ENCODE measurements at places on chromosomes 7 and 10.

- DNase-seq = no peak
Observed at GRCh38 chr10:74748468-74749031, 77.8 kb upstream of the KAT6B start.

- DNase-seq = no peak
Observed at GRCh38 chr10:74643596-74643975, 182.8 kb upstream of the KAT6B start.

- DNase-seq = no peak
Observed at GRCh38 chr7:41134300-41135255, 568.3 kb downstream of the INHBA start.

GRCh38 chr10:13891128-13892000 is 304.6 kb downstream of the PRPF18 start:
- peak; percentile 76 for DNase-seq

- DNase-seq = peak; percentile 78
Observed at GRCh38 chr10:119933179-119933578, 40.6 kb downstream of the SEC23IP start.

DNA sequence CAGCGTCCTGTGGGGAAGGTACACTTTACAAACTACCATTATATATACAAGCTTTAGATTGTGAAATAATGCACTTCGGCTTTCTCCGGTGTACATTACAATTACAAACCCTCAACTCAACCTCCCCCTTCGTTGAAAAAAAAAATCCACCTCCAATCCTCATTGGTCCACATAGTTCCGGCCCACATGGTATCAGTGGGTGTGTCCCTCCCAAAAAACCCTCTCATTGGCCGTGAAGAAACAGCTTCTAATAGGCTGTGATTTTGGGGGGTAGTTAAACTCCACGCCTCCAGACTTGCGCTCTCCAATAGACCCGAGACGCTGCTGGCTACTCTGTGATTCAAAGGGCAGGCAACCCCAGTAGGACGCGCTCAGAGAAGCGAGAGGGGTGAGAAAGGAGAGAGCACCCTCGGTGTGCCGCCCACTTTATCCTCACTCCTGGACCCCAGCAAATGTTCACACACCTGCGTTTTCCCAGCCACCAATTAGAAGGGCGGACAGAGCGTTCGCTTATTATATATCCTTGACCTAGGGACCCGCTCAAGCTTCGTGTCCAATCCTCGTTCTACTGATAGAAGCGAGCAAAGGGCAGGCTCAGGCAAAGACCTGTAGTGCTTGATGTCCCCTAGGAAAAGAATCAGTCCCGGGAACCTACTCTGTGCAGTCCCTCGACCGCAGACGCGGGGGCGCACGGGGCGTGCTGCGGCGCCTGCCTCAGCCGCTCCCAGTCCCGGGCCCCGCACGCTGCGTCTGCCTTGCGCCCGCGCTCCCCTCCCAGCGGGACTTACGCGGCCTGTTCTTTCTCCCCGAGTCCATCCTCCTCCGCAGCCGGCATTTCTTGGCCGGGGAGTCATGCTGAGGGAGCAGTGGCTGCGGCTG is 991 bp downstream of the PANK1 start:
- DNase-seq = peak; percentile 97

GRCh38 chr7:19209166-19209696 is 64.0 kb upstream of the FERD3L start:
- no peak for DNase-seq

DNA sequence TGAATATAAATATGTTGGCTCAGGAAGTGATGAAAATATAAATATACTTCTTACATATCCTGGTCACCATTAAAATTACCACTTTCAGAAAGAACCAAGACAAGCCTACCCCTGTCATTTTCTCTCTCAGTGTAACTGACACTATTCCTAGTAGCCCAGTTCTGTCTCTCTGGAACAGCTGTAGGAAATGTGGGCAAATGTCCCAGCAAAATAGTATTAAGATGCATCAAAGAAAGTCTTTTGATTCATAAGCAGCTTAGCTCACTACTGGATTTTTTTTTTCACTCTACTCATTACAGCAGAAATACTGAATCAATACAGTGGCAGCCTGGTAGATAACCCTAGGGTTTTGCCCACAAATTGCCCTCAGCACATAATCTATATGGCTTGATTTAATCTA is 290.9 kb downstream of the DNAJB9 start:
- no peak for DNase-seq

DNA sequence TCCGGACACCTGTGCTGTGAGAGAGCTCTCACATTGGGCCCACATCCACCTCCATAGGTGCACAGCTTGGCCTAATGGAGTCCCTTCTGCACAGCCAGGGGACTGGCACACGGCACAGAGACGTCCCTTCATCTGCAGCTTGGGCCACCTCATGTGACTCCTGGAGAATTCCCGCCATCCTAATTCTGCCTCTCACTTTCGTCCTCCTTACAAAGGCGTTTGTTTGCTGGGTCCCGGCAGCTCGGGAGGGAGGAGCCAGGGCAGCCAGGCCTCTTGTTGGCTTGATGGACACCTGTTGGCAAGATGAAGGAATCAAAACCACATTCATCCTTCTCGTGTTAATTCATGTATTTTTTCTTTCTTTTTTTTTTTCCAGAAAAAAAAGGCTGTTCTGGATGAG is 30.7 kb upstream of the TTYH3 start:
- DNase-seq = no peak

GRCh38 chr10:116716381-116716780 is 26.0 kb downstream of the HSPA12A start:
- DNase-seq = no peak

DNA sequence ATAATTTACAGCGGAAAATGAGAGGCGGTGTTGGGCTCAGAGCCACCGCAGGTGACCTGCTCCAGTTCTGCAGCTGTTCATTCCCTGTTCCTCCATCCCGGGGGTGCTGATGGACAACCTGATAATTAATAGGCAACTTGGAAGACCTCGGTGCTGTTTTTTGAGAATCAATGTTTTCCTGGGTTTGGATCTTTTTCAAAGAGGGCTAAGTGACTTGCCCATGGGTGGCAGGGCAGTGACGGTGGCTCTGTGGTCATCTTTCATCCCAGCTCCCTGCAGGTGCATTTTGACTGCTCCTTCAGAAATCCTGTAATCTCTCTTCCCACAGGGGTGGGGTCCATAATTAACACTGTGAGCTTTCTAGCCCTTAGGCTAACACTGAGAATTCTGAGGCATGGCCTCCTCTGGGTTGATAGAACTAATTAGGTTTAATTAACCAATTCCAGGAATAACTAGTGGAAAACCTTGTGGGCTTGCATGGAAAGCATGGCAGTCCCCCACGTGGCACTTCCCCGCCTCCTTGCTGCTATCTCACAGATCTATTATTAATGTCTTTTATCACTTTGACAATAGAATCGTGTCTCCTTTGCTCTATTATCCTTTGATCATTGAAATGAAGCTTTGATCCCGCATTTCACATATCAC is 217.9 kb downstream of the GLRX3 start:
- DNase-seq = peak; percentile 21

DNA sequence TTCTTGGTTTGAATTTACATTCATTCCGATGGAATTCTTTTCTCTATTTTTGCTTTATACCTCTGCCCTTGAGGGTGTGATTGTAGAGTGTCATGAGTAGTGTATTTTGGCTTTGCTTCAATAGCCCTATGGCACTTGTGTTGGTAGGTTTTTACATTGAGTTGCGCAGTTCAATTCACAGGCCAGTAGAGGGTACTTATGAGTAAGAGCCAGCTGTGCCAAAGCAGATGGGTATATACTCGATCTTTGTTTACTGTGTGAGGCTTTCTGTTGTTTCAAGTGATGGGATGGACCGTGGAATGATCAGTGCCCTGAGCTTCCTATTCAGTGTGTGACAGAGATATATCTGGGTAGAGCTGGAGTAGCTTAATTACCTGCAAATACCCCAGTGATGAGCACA is 4.3 kb upstream of the AKR1C3 start:
- DNase-seq = no peak

DNA sequence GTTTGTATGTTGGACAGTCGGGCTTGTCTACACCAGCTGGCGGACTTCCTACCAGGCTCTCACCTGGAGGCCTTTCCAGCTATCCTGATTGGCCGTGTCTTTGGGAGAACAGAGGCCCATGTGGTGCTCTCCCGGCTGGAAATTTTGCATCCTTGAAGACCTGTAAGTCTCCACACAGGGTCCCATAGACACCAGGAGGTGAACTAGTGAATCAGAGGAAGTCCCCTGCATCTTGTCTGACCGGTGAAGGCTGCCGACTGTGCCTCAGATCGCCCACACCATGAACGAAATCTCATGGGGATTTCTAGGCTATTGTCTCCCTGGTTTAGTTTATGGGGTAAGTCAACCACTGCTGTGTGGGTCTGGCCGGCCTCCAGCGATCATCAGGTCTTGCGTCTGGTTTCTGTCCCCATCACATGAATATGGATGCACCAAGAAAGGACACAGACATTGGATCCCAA is 108.4 kb upstream of the LYZL2 start:
- DNase-seq = no peak

- DNase-seq = no peak
Observed at GRCh38 chr10:48970046-48970445, 30.4 kb upstream of the LRRC18 start.

GRCh38 chr10:30752481-30752881 is 122.9 kb upstream of the LYZL2 start:
- peak; percentile 86 for DNase-seq

GRCh38 chr10:110138197-110138812 is 69.1 kb upstream of the MXI1 start:
- peak; percentile 87 for DNase-seq

GRCh38 chr7:151891182-151891581 is 14.3 kb upstream of the PRKAG2 start:
- DNase-seq = no peak

DNA sequence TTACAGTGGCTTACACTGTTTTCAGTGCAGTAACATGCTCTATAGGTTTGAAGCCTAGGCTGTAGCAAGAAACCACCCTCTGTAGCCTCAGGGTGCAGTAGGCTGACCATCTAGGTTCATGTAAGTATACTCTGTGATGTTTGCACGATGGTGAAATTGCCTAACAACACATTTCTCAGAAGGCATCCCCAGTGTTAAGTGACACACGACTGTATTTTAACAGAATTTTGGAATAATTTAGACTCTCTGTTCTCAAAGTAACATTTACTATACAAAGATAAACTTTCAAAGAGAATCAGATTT is 44.6 kb upstream of the BHLHA15 start:
- DNase-seq = no peak

DNA sequence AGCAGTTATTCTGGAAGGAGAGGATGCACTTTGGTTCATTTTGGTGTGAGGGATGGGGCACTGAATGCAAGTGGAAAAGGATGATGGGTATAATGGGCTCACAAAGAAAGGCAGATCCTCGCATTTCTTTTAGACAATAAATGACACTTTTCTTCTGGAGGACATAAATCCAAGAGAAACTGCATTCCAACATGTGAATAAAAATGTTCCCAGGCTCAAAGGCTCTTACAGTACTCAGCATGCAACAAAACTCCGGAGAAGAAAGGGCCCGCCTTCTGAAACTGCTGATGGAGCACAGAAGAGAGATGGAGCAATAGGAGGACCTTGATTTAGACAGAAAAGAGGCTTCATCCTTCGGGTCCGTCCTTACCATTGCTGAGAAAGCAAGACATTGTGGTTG is 538.2 kb upstream of the DPP6 start:
- no peak for DNase-seq

DNA sequence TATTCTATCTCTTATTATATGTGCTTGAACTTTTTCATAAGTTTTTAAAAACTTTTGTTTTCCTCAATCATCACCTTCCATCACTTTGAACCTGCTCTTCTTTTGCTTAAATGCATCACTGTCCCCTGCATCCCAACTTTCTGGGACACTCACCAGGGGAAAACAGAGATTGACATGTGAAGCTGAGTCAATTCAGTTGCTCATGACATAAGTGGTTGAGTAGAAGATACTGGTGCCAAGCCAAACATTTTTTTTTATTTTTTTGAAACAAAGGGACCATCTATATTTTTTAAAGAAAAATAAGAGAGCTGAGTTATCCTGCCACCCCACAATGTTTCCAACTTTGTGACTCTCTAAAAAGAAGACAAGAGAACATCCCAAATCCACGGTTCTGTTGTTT is 61.8 kb upstream of the AHR start:
- DNase-seq = no peak

DNA sequence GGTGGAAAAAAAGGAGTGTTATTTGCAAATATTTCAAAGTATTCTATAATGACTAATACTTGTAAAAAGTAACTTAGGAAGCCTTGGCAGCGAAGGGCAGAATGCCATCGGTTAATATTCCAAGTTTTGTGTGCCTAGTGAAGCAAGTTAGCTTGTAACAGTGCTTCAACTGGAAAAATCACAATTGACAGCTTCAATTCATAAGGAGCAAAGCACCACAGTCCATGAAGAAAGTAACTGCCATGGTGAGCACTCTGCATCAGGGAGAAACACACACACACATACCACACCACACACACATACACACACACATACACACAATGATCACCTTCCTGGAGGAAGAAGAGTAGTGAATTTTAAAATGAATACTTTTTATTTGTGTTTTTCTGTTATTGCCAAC is 298.3 kb downstream of the CNTNAP2 start:
- peak; percentile 57 for DNase-seq

DNA sequence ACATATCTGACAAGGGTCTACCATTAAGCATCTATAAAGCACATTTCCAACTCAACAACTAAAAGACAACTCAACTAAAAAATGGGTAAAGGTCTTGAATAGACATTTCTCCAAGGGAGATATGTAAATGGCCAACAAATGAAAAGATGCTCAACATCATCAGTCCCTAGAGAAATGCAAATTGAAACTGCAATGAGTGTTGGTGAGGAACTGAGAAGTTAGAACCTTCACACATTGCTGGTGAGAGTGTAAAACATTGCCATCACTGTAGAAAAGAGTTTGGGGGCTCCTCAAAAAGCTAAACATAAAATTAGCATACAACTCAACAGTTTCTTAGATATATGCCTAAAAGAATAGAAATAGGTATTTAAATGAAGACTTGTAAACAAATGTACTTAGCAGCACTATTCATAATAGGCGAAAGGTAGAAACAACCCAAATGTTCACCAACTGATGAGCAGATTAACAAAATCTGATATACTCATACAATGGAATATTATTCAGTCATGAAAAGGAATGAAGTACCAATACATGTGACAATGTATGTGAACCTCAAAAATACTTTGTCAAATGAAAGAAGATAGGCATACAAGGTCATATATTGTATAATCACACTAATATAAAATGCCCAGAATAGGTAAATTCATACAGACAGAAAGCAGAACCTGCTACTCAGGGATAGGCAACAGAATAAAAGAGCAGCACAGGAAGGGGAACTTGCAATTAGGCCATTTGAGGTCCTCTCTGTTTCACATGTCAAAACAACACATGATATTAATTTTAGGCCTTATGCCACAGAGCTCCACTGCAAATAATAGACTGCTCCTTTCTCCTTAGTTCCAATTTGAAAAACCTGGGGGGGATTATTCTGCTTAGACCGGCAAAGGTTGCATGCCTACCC is 10.6 kb upstream of the LRRC72 start:
- no peak for DNase-seq

- no peak for DNase-seq
Observed at GRCh38 chr7:55491346-55491745, 81.0 kb downstream of the VOPP1 start.
